SW480 (cell line): ENCODE measurements at places on chromosomes 5 and 9.
A peak's percentile ranks its signal among the peaks of the same experiment; 100 is the strongest.

DNA sequence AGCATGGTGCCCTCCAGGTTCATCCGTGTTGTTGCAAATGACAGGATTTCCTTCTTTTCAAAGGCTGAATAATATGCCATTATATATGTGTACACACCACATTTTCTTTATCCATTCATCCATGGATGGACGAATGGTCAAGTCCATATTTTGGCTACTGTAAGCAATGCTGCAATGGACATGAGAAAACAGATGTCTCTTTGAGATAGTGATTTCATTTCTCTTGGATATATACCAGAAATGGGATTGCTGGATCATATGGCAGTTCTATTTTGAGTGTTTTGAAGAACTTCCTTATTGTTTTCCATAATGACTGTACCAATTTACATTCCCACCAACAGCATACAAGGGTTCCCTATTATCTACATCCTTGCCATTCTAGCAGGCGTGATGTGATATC, 67.9 kb downstream of the TEK start:
- DNase-seq: no peak

- DNase-seq: no peak
Observed at GRCh38 chr5:178432421-178433272, 157.5 kb downstream of the COL23A1 start.

DNA sequence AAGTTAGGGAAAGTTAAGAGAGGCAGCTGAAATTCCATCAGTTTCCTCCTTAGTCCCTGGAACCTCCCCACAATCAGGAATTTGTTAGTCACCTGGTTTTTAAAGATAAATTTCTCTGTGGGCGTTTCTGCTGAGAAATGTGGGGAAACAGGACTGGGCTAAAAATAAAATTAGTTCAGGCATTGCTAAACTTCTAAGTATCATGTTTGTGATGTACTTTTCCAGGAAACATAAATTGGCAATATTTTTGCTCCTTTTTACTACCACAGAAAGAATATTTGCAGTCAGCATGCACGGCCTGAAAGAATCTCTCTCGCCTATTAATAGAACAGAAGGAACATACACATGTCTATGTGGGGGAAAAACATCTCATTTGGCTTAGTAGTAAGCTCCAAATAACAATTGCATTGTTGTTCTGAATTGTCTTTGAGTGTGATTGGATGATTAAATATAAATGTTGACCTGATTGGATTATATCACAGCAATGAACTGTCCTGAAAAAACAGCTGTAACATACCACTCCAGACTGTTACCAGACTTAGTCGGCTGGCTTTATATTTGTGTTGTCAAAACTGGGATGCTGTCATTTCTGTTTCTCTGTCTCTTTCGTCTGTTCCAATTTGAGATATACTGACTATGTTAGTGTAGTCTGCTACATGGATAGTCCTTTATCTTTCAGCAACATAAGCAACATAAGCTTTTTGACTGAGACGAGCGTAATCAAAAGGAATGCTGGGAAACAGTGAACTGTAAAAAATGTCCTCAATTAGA, 12.9 kb downstream of the TJP2 start:
- no peak for DNase-seq

DNA sequence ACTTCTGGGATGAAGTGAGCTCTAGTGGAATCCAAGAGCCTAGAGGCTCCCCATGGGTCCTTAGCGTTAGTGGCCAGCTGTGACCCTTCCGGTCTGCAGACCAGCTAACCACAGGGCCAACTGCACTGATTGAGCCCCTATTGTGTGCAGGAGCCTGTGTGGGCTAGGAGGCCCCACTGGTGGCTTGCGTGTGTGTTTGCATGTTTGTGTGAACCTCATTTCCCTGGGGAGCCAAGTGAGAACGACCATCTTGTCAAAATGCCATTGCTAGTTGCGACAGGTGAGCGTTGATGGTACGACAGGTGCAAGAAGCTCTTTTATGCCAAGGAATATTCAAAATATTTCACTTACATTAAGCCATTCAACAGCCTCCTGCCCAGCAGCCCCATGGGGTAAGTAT, 44.1 kb upstream of the ANKRD33B start:
- no peak for DNase-seq

DNA sequence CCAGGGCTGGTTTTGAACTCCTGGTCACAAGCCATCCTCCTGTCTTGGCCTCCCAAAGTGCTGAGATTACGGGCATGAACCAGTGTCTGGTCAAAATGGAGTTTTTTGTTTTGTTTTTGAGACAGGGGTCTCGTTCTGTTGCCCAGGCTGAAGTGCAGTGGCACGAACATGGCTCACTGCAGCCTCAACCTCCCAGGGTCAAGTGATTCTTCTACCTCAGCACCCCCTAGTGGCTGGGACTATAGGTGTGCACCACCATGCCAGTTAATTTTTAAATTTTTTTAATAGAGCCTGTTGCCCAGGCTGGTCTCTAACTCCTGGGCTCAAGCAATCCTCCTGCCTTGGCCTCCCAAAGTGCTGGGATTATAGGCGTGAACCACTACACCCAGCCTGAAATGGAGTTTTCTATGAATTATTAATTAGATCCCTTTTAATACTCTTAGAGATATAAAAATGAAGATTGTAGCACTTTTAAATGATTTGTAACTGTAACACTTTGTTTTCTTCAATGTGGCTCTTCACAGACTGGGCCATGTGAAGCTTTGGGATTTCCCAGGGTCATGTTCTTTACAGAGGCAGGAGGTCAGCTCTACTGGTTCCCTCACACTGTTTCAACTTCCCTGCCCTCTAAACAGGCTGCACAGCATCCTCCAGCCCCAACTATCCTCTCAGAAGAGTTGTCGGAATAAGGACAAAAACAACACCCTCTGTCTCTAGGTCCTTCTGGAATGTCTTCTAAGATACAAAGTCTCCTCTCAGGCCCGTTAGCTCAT, 32.7 kb upstream of the SPARC start:
- no peak for DNase-seq

DNA sequence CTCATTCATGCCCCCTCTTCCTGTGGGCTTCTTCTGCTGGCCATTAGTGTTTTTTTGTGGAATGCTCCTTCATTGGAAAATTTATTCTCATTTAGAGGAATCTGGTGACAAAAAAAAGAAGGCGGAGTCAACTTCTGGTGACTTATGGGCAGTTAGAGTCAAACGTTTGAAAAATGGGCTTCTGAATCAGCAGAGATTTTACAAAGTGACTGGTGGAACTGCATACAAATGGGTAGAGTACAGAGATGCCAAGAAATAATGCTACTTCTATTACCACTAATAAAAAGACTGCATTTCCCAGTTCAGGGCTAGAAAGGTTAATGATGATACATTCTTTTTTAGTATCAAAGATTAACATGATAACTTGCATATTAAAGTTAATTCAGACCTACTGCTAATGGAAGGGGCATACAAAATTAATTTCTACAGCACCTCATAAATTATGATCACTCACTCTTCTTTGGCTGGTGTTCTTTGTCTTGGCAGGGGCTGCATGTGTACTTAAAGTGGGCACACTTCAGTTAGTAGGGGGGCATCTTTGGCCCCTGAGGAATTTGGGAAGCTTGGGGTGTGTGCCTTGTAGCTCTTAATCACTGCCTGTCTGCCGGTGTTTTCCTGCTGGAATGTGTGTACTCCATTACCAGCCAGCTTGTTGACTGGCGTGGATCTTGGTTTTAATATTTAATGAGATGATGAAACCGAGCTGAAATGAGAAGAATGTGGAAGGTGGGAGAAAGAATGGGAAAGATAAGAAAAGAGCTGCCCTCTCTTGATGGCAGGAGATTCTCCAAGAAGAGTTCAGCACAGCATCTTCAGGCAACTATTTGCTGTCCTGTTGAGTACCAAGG, 148.9 kb downstream of the DOCK2 start:
- DNase-seq: peak; percentile 43

DNA sequence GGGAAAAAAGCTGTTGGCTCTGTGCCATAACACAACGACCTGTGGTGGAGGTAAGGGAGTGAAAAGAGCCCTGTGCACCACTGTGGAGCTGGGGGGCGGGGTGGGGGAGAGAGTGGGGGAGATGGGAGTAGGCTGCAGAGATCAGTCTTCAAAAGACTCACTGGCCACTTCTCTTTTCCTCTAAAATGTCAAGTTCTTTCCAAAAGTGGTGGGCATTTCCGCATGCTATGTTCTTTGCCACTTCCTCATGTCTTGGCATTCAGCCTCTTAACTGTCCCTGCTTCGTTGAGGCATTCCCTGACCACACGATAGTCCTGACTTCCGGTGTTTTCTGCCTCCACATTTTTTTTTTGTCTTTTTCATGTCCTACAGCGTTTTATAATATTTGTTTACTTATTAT, 2.4 kb upstream of the PPP2R2B start:
- no peak for DNase-seq

DNA sequence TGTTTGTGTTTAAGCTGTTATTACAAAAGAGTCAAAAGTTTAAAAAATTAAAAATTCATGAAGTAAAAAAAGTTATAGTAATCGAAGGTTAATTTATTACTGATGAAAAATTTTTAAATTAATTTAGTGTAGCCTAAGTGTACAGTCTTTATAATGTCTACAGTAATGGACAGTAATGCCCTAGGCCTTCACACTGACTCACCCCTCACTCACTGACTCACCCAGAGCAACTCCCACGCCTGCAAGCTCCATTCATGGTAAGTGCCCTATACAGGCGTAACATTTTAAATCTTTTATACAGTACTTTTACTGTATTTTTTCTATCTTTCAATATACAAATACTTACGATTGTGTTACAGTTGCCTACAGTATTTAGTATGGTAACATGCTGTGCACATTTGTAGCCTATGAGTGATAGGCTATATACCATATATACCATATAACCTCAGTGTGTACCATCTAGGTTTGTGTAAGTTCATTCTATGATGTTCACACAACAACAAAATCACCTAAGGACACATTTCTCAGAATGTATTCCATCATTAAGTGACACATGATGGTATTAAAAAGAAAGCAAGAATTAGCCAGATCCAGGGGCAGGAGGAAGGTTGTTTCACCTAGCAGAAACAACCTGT, 40.1 kb downstream of the DCAF10 start:
- peak; percentile 23 for DNase-seq

GRCh38 chr5:38438757-38439156, 117.7 kb downstream of the LIFR start:
- DNase-seq: no peak

DNA sequence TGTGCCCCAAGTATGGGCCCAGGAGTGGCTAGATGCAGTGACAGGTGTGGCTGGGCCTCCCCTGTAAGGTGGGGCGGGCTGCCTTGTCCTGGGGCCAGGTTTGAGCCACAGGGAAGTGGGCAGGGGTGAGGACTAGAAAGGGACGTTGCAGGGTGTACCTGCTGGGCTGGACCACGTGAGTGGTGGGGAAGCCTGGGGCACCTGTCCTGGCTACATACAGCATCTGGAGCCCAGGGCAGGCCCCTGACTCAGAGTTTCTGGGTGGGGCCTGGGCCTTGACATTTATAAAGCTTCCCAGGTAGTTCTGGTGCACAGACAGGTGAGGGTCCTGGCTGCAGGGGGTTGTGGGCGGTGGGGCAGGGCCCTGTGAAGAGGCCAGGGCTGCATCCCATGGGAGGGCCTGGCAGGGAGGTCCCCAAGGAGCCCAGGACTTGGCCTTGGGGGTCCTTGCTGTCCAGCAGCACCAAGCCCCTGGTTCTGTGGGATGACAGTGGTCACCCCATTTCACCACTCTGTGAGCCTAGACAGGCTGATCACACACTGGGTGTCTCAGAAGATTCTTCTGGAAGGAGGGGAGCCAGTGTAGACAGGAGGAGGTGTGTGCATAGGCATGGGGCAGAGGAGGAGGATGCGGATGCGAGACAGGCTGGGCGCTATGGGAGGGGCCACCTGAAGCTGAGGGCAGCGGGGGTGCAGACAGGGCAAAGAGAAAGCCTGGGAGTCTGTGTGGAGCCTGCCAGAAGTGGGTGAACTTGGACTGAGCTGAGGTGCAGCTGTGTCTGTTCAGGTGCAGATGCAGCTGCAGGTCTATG, 94.0 kb downstream of the PHF2 start:
- DNase-seq: no peak

DNA sequence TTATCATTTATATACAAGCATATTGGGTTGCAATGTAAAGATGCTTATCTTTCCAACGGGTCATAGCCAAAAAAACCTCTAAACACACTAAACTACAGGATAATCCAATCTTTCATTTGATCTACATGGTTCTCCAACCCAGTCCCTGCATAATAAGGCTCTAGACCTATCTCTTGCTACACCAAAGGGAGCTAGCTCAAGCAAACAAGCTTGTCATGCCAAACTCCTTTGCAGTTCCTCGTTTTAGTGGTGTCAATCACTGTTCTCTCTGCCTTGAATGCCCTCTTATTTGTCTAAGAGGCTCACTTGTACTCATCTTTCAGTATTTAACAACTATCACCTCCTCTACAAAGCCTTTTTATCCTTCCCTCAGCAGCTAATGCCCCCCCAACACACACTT, 5.6 kb downstream of the HOMER1 start:
- DNase-seq: no peak

GRCh38 chr9:99266255-99267023, 44.4 kb downstream of the SEC61B start:
- peak; percentile 58 for DNase-seq

DNA sequence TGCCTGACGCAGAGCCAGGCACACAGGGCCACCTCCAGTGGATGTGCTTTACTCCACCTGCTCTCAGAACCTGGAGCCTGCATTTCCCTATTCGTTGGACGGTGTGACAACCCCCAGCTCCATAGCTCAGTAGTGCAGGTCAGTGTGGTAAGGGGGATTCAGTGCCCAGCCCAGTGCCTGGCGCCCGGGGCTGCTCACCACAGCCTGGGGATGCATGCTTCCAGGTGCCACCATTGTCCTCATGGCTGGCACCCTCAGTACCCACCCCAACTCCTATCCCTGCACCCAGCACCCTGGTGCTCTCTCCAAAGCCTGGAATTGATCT, 32.8 kb upstream of the ADAMTS2 start:
- no peak for DNase-seq

DNA sequence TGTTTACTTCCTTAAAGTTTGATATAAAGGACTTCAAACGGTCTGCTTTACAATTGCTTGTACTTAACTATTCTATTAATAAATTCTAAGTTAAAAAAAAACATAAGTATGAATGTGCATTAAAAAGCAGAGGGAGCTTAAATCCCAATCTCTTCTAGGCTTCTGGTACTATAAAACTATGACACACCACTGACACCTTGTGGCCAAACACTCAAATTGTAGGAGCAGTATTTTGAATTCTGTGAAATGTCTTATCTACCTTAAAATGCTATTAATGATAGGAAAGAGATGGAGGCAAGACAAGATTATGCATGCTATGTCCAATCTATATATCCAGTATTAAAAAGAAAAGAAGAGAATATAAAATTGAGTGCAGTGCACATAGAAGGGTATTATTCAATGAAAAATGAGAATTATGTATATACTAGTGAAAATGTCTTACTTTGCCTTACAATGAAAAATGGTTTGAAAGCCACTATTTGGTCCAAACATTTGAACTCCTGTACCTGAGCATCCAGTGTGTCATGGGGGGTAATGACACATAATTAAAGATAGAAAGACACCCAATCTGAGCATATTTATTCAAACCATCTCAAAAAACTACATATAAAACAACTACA, 87.6 kb downstream of the ERP44 start:
- DNase-seq: peak; percentile 61

- DNase-seq: peak; percentile 17
Observed at GRCh38 chr5:54251981-54252380, 58.4 kb downstream of the ARL15 start.
